ENCODE measurements at places on chromosomes 5 and 9. TPM values are rescaled to one million over a fixed set of nuclear protein-coding genes. Genes with fewer than 3 reads are reported as not detected.

The PCDHB6 gene
- 0.24 TPM for total RNA-seq

DNA sequence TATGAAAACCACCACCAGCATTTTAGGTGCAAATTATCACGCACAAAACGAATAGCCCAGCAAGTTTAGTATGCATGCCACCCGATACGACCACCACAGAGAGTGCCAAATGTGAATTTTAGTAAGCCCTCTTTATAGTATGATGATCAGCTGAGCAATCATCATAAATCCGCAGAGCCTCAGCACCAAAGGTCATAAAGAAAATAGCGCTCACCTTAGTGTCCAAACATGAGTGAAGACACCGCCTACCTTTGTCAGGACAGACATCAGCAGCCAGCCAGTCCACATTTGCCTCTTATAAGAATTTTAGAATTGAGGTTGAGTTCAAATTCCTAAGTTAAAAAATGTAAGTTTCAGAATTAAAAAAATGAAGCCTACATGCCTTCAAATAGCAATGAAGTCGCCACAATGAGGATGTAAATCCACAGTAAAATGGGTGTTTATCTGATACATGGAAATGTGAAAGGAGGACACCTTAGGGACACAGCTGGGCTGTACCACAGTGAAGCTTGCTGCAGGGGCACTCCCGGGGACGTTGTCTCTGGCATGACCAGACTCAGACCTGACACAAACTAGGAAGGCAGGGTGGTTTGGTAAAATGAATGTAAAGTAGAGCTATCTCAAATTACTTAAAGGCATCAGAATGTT lies 149.0 kb downstream of the AUH start:
- H3K4me1 ChIP-seq = peaks cover 26% of the 10 kb centered on the region
- H3K4me3 ChIP-seq = no peak overlapping the region
- no peak for DNase-seq

The PCDHB11 gene
- total RNA-seq = 0.92 TPM

- H3K36me3 ChIP-seq = peaks cover 3% of the 10 kb centered on the region
- H3K4me3 ChIP-seq = no peak overlapping the region
- H3K27ac ChIP-seq = no peak overlapping the region
- H3K27me3 ChIP-seq = no peaks in the 10 kb centered on the region
Observed at GRCh38 chr9:2066312-2067273, 51.4 kb downstream of the SMARCA2 start.

- peaks cover 16% of the 10 kb centered on the region for H3K4me1 ChIP-seq
- H3K27me3 ChIP-seq = peaks cover 11% of the 10 kb centered on the region
- H3K4me3 ChIP-seq = no peak overlapping the region
- peaks cover 40% of the 10 kb centered on the region for H3K36me3 ChIP-seq
Observed at GRCh38 chr5:74521401-74521800, 119.1 kb downstream of the ENC1 start.
